CD4-positive, alpha-beta T cell treated with Interleukin-4 for 1 hour (primary cell): ENCODE measurements at places on chromosomes 4 and X.

DNA sequence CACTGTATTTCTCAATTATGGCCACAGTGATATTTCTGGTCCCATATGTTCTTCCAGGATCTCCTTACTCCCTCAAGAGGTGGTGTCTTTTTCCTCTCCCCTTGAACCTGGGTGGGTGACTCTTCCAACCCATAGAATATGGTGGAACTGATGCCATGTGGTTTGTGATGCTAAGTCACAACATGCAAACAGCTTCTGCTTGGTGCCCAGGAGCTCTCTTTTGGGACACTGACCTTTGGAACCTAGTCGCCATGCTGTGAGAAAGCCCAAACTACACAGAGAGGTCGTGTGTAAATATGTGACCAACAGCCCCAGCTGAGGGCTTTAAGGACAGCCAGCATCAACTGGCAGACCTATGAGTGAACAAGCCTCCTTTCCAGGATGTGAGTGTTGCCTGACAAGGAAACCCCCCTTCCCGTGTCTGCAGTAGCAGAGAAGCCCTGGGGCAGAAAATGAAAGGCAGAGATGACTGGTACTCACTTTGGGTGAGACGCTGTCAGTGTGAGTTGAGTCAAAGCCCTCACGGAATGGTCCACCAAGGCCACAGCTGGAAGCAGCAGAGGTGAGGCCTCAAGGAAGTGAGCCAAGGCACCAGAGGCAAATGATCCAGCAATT is 223.4 kb downstream of the BCOR start:
- DNase-seq = no peak

DNA sequence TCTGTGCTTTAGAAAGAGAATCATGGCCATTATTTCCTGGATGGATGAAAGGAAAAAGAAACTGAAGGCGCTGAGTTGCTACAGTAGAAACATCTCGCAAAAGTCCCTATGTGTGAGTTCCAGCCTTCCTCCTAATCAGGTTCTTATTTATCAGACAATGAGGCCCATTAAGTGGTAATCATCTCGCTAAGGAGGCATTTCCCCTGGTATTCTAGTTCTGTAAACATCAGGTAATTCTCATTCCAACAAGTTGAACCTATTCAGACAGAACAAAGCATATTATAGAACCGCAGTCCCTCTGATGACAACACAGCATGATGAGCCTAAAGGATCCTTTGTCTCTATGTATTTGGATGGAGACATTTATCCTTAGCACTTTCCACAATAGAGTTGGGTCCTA is 205.7 kb upstream of the MAOA start:
- no peak for DNase-seq

- DNase-seq = no peak
These were observed 102.7 kb downstream of the SH3BGRL start for GRCh38 chrX:81304563-81304962.

GRCh38 chr4:140198942-140199341 is 45.0 kb upstream of the MAML3 start:
- no peak for DNase-seq

DNA sequence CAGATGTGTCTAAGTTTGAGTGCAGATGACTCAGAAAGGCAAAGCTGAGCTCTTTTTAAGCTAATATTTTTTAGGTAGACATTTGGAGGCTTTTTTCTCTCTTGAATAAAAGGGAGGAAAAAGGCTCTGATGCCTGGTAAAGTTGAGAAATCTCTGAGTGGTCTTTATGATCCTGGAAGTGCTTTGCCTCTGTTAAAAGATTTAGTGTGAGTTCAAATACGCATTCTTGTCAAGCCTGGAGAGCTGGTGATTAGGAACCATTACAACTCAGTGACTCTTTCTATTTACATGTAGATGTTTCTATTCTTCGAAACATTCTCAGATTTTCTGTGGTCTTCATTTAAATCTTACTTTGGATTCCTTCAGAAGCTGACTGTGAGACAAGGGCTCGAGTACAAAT is 143.4 kb upstream of the MED14 start:
- no peak for DNase-seq

DNA sequence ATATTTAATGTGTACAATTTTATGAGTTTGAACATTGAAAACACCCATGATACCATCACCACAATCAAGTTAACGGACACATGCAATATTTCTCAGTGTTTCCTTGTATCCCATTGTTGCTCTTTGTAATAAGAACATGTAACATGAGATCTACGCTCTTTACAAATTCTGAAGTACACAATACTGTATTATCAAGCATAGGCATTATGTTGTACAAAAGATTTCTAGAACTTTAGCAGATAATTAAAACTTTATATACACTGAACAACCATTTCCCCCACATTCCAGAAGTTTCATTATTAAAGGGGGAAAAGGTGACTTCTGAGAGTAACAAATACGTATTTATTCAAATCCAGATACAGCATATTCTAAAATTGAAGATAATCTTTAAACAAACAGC is 114.5 kb downstream of the SLC10A7 start:
- no peak for DNase-seq
